ENCODE measurements at places on chromosomes 7 and 10.
A peak's percentile ranks its signal among the peaks of the same experiment; 100 is the strongest.

- no peak for DNase-seq
Measured at GRCh38 chr7:149006345-149006725, 22.0 kb downstream of the PDIA4 start.

GRCh38 chr10:79487296-79488194 is 24.8 kb upstream of the EIF5AL1 start:
- DNase-seq, result peak; percentile 71

- DNase-seq, result no peak
Measured at GRCh38 chr7:35024298-35024697, 13.0 kb downstream of the DPY19L1 start.

GRCh38 chr7:85719981-85720953 is 533.4 kb upstream of the SEMA3D start:
- DNase-seq, result no peak

- DNase-seq, result peak; percentile 11
Measured at GRCh38 chr7:107427462-107427861, 42.4 kb upstream of the GPR22 start.

DNA sequence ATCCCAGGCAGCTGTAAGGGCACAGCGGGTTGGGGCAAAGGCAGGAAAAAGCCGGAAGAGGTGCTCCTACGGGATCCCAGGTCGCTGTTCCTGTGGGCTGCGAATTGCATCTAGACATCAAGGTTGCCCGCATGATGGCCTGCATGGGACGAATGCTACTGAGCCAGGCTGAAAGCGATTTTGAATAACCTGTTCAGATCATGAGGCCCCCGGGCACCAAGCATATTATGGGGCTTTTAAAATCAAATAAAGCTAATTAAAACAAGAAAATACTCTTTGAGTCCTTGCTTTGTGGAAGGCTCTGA is 37.1 kb downstream of the CAMK2B start:
- peak; percentile 69 for DNase-seq

DNA sequence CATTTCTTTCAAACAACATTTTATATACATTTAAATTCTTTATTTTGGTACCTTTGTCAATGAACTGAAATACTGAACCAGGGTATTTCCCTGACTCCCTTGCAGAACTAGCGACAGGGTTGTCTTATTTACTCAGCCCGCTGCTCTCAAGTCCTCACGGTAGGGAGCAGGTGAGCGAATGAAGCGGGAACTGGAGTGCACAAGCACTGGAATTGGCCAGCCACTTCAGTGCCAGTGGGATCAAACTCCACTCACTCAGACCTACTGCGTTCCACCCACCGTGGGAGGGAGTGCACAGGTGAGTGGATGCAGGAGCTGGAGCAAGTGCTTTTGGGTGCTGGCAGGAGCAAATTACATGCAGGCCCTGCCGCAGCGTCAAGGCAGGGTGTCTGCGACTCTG is 28.1 kb upstream of the NEUROD6 start:
- no peak for DNase-seq

DNA sequence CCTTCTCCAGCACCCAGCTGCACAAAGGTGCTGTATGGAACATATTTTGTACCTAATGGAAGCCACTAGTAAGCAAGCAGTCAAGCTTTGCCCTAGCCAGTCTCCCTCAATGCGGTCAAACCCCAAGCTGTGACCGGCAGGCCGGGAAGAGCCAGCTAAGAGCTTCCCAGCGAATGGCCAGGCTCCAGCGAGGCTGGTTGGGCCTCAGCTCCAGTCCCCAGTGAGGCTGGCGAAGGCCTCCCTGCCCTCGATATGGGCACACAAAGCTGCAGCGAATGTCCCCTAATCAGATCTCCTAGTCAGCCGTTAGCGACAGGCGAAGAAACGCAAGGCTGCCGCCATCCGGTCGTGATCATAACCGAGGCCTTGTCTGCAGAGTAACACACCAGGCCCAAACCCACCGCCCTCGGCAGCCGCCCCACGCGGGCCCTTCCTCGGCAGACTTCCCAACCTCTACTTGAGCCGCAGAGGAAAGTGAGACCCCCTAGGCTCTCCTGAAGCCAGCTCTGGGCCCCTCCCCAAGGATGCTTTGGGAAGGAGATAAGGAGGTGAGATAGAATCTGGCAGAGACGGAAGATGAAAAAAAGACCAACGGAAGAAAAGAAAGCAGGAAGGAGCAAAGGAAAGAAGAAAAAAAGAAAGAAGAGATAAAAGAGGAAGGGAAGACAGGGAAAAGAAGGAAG is 3.1 kb upstream of the HOXA9 start:
- DNase-seq, result peak; percentile 87

GRCh38 chr7:81355911-81356310 is 413.9 kb downstream of the HGF start:
- DNase-seq, result no peak
